Activated effector memory CD4-positive, alpha-beta T cell treated with anti-CD3 and anti-CD28 coated beads, Interleukin-2, amount 50 U/mL, for 16 hours (primary cell): ENCODE measurements at places on chromosomes 7 and 10.
A peak's percentile ranks its signal among the peaks of the same experiment; 100 is the strongest.

DNA sequence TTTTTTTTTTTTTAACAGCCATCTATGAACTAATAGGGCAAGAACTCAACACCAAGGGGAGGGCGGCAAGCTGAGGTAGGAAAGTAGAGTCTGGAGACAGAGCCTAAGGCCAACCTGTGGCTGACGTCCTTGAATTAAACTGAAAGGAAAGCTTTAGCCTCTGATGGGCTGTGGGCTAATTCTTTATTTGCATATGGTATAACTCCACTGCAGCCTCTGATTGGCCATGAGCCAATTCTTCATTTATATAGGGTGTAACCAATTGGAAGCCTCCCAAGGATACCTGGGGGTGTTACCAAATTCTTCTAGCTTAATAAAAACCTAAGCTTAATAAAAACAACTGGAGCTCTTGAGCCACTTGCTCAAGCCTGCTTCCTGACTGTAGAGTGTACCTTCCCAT is 10.3 kb downstream of the TYW1 start:
- no peak for DNase-seq

DNA sequence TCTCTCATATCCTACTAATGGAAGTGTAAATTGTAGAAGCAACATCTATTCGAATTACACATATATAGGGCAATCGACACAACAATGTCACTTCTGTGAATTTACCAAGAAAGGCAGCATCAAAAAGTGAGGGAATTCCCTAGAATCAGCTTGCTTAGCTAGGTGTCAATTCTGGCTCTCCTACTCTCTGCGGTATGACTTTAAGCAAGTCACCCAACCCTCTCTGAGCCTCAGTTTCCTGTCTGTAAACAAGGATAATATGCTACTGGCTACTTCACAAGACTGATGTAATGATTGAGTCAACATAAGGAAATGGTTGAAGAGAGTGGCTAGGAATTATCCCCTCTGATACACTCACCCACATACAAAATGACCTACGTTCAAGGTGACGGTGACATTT is 19.4 kb downstream of the CCDC6 start:
- no peak for DNase-seq

GRCh38 chr7:139562491-139562890 is 39.0 kb downstream of the CLEC2L start:
- no peak for DNase-seq

DNA sequence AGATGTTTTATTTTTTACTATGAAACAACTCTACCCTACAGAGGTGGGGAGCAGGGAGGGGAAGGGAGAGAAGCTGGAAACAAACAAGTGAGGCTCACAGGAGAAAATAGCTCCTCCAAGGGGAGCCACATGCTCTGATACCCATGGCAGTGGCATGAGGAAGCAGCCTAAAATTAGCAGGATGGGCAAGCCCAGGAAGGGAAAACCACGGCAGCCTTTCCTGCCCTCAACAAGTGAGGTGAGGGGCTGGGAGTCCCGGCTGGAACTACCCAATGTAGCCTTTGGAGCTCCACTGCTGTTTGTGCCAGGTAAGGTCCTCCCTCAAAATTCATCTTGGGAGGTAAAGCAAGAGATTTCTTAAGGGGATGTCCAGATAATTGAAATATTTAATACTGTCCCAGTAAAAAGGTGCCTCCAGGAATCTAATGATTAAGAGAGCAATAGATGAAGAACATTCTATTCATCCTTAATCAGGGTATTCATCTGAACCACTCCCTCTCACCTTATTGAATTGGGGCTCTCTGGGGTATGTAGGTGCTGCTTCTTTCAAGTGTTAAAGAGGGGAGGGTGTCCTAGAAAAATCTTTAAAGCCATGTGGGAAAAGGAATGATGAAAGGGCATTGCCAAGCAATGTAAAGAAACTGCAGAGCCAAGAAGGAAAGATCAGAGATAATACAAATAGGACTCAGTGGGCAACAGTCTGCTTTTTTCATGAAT is 12.8 kb upstream of the HERC4 start:
- no peak for DNase-seq

DNA sequence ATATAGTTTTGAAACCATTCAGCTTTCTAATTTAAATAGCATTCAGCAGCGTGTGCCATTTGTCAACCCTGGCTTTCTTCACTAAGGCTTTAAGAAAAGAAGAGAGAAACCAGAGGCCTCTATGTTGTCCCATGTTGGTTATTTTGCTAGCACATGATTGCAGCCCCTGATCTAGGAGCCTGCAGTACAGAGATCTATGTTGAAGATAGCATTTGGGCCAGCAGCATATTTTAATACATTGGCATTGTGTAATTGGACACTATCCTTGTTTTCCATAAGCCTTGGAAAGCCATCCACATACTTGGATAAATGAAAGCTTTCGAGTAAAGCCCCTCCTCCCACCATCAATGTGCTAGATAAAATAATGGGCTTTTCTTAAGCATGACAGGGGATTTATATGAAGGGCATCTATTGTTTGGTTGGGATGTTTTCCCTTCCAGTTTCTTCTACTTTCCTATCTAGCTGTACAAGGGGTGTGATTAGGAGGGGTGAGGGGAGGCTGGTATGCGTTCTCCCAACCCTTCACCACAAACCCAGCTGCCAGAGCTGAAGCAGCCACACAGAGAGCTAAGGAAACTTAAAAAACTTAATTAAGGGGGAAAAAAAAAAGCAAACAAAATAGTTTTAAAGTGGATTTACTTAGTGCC is 23.1 kb upstream of the SDHAF3 start:
- DNase-seq, result no peak

GRCh38 chr7:141113131-141113530 is 39.3 kb downstream of the TMEM178B start:
- no peak for DNase-seq

DNA sequence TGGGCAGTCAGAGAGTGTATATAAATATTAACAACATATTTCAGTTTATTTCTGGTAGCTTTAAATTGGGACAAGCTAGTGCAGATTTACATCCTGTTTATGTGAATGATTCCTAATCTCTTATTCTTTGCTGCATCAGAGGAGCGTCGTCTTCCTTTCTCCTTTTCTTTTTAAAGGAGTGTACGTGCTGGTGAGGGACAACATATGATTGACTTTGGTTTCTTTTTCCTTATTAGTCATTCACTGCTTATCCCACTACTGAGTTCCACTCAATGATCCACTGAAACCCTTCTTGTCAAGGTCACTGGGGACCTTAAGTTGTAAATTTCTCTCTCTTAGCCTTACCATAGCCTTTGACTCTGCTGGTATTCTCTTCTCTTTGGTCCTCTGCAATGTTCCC is 116.3 kb downstream of the EXOC4 start:
- DNase-seq, result no peak

DNA sequence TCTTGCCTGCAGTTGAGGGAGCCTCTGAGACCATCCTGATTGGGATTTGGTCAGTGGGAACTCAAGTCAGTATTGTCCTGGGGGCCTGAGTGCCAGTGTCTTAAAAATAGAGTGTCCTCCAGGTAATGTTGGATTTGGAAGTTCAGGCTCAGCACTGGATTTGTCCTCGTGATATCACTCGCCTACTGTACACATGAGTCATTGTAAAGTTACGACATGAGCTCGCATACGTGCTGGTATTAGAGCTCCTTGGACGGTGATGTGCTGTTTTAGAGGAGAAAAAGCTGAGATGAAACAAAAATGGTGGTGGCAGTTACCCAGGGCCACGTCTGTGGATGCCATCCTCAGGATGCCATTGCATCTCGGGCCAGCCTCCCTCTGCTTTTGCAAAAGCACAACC is 78.2 kb downstream of the MGMT start:
- DNase-seq, result no peak

DNA sequence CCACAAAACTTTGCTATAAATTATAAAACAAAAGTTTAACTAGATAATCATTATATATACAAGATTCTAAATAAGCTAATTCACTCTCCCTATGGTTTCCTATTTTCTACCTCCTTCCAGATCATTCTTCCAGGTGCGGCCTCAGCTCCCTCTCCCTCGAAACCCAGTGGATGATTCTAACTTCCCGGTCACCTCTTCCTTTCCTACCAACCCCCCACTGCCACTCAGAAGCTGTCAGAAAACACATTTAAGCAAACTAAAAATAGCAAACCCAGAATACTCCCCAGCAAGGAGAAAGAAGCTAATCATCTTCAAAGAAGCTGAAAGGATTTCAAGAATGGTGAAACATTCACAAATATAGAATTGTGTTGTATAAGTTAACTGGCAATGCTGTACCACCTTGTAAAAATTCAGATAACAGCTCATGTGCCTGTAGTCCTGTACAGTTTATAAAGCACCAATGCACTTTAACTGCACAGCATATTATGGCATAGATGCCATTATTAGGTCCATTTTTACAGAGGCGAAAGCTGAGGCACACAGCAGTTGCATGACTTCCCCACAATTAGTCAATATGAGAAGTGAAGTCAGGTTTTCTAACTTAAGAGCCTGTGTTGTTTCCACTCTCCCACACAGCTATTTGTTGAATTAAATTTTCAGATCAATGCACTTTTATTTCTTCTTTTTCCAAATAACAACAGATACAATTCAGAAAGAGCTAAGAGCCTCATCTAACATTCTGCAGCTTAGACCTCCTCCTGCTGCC is 13.7 kb upstream of the DNTT start:
- DNase-seq, result no peak

GRCh38 chr7:70288781-70289456 is 690.6 kb downstream of the AUTS2 start:
- no peak for DNase-seq

GRCh38 chr7:18762189-18762588 is 266.6 kb downstream of the HDAC9 start:
- no peak for DNase-seq

GRCh38 chr10:110759523-110759922 is 112.2 kb upstream of the PDCD4 start:
- no peak for DNase-seq

- no peak for DNase-seq
Observed at GRCh38 chr7:7567898-7568531, 1.3 kb downstream of the MIOS start.

DNA sequence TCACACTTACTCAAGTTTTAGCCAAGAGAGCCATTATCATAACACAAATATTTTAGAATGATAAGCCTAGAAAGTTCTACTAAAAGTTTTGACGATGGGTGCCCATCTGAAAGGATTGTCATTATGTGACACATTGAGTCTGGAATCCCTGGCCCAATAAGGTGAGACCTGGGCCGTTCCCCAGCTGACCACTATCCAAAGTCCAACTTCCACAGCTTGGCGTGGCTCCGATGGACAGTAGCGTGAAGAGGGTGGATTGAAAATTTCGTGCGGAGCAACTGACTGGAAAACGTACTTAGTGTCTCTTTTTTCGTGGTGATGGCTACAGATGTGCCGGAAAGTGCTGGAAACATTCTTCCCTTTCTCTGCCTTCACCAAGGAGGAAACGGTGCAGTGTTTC is 439.0 kb upstream of the ZMIZ1 start:
- no peak for DNase-seq

GRCh38 chr7:30470771-30471170 is 7.8 kb downstream of the NOD1 start:
- peak; percentile 27 for DNase-seq

- no peak for DNase-seq
Observed at GRCh38 chr7:1732645-1733044, 62.6 kb downstream of the ELFN1 start.

DNA sequence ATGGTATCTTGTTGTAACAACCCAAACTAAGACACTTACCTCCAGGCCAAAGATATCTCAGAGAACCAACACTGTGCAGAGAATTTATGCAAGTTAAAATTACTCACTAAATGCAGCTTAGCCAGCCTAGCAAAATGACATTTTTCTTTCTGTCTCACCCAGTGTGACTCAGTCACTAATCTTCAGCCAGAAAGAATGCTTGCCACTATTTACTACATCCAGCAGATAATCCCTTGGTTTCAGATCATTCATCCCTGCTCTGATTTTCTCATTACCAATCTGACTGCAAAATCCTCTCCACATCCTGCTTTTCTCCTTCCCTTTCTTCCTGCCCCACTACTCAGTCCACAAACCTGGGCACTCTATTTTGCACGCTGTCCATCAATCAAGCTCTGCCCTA is 93.5 kb upstream of the NEBL start:
- DNase-seq, result no peak

DNA sequence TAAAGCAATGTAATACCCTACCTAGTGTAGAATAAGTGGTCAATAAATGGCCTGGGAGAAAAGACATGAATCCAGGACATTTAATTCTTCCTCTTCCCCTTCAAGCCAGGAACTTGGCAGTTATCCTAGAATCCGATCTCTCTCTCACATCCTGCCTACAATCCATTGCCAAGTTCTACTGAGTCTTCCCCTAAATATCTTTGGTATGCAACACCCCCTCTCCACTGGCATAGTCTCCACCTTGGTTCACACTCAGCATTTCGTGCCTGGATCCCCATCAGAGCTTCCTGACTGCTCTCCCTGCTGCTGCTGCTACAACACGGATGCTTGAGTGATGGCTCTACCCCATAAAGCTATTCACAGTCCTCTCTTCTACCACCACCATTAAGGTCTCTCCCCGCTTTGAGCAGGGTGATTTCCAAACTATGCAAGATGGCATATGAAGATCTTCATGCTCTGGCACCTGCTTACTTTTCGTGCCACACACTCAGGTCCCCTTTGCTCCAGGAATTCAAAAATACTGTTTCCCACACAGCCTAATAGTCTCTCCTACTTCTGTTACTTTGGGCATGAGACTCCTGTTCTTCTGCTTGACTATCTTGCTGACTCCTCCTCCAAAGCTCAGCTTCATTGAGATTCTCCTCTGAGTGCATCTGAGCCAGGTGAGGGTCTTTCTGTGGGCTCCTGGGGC is 4.8 kb downstream of the ANK3 start:
- no peak for DNase-seq

DNA sequence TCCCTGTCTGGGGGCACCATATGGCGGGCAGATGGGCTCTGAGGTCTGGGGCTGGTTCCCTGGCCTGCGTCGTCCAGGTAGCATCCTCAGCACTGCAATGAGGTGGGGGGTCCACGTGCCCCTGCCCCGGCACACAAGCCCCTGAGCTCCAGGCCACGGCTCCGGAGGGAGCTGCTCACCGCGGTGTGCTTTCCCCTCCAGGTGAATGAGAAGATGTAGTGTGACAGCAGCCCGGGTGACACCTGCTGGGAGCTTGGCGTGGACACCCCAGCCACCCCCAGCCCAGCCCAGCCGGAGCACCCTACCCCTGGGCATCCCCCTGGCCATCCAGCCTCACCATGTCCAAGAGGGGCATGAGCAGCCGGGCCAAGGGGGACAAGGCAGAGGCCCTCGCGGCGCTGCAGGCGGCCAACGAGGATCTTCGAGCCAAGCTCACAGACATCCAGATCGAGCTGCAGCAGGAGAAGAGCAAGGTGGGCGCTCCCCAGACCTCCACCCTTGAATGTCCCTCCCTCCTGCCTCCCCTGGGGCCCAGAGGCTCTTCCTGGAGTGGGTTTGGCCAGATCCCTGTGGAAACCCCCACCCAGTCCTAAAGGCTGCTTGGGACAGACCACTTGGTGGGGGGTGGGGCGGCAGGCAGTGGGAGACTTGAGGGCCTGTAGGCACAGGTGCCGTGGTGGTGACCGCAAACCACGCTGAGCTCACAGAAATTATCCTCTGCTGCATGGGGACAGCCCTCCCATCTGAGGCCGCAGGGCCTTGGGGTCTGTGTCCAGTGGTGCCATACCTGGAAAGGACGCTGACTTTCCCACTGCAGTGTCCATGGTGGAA is 38.9 kb downstream of the JAKMIP3 start:
- DNase-seq, result no peak

GRCh38 chr7:90677486-90678404 is 81.6 kb downstream of the CDK14 start:
- no peak for DNase-seq

- DNase-seq, result no peak
Observed at GRCh38 chr10:71333129-71333887, 14.2 kb downstream of the SLC29A3 start.
